ENCODE measurements at places on chromosomes 5 and 9.

DNA sequence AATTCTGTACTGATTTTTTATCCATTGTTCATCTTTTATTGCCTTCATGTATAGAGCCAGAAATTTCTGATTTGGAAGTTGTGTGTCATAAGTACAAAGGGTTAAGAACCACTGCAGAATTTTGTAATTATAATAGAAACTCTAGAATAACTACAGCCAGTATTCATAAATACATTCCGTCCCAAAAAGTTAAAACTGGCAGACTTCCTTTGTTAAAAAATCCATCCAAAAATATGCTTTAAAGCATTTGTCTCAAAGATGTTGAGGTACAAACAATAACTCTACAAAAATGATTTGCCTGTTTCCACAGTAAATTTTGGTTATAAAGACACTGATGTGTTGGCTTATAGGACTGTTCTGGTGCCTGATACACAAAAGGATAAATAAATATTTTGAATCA lies 436.6 kb downstream of the DTWD2 start:
- DNase-seq, result no peak

DNA sequence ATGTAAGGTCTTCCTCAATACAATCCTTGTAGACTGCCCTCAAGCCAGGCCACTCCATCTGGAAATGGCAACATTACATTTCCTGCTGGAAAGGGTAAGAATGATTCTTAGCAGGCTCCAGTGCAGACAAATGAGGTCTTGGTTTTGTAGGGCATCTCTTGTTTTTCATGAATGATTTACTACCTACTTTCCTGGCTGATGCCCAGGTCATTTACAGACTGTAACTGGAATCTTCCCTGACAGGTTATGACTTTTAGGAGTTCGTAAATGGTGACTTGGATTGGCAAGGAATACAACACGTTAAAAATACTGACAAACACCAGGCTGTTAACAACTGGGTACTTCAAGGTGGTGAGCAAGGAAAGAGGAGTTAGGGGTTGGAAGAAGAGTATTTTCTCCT lies 510.5 kb upstream of the TNC start:
- no peak for DNase-seq

- no peak for DNase-seq
These were observed 84.9 kb downstream of the ADAMTS12 start for GRCh38 chr5:33806738-33807442.

DNA sequence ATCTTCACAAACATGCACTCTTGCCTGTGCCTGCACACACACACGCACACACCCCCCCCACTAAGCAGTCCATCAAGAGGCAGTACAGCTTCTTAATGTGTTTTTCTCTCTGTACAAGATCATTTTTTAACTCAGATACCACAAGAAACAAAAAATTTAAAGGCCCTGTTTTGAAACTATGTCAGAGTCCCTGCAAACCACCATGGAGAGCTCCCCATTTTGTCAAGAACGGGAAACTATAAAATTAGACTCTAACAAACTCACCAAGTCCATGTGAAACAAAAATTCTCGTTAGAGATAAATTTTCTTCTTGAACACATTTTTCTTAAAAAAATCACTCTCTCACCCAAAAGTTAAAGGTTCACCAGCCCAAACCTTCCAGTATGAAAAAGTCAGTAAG lies 86.3 kb downstream of the ELAVL2 start:
- DNase-seq, result no peak

GRCh38 chr9:19643875-19644274 lies 145.0 kb downstream of the SLC24A2 start:
- DNase-seq, result no peak

DNA sequence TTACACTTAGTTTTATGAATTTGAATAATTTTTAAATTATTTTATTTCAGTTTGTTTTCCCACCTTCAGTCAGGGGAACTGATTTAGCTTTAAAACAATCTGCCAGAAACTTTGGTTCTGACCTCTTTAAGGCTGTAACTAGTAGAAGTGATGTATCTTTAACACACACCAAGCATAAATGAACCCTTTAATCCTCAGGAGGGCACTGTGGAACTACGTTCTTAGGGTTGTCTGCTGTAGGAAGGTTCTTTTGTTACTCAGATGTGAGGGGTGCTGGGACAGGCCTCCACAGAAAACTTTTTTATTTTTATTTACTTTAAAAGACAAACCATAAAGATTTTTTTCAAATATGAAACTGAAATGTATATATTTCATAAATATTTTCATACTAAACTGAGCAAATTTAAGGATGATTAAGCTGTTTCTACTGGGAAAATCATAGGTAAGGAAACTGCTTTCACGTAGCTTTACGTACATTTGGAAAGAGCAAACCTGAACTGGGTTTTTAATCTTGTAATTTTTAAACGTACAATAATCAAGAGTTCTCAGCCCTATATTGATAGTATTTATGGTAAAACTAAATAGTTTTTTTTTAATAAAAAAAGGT lies 5.3 kb downstream of the KLF4 start:
- peak; percentile 34 for DNase-seq

GRCh38 chr9:94865582-94866452 lies 139.3 kb downstream of the AOPEP start:
- DNase-seq, result no peak

- no peak for DNase-seq
These were observed 133.9 kb downstream of the MUSK start for GRCh38 chr9:110802416-110803035.

- no peak for DNase-seq
These were observed 920.4 kb upstream of the DMAC1 start for GRCh38 chr9:8719833-8720486.

- no peak for DNase-seq
These were observed 100.8 kb upstream of the TBCA start for GRCh38 chr5:77876862-77877502.

GRCh38 chr9:109574061-109574882 lies 76.2 kb upstream of the PTPN3 start:
- peak; percentile 3 for DNase-seq

DNA sequence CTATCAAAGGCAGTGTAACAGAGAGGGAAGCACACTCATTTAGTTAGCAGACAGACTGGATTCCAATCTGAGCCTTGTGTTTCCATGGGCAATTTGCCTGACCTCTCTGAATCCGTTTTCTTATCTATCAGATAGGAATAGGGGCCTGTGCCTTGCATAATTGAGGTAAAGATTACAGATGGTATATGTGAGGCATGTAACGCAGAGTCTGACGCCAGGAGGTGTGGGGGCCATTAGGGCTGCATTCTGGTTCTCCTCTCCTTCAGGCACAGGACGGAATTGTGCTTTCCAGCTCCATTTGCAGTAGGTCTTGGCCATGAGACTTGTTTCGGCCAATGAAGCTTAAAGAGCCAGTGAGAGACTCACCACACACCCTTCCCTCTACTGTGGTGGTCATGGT lies 97.6 kb downstream of the FRMD3 start:
- DNase-seq, result no peak

DNA sequence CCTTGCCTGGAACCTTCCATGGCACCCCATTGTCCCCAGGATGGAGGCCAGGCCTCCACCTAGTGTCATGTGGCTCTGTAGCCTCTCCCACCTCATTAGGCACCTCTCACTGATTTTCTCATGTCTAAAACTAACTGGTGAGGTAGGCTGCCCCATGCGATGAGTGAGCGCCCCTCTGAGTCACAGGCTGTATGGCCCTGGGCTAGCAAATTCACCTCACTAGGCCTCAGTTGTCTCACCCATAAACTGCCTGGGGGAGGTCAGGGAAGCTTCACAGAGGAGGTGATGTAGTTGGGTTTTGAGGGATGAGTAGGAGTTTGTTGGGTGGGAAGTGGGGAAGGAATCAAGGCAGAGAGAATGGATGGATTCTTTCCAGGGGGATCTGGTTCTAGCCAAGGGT lies 8.8 kb downstream of the RXRA start:
- DNase-seq, result no peak

DNA sequence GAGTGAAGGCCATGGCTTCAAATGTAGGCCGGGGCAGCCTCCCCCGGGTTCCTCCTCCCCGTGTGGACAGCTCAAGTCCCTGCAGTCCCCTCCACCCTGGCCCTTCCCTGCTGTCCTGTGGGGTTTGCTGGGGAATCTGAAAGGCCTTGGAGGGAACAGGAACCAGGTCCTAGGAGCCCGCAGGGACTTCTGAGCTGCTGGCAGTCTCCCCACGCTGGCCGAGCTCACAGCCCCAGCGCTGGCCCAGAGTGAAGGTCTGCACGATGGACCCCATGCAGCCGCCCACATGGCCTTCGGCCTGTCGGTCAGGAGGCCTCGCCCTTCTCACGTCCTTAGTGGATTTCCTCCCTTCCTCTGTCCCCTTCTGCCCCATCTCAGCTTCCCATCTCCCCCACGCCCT lies 25.7 kb upstream of the NOTCH1 start:
- DNase-seq, result no peak

- no peak for DNase-seq
These were observed 225.7 kb upstream of the DMRT1 start for GRCh38 chr9:615756-616155.

- DNase-seq, result no peak
These were observed 93.1 kb downstream of the MED27 start for GRCh38 chr9:131986576-131986975.

DNA sequence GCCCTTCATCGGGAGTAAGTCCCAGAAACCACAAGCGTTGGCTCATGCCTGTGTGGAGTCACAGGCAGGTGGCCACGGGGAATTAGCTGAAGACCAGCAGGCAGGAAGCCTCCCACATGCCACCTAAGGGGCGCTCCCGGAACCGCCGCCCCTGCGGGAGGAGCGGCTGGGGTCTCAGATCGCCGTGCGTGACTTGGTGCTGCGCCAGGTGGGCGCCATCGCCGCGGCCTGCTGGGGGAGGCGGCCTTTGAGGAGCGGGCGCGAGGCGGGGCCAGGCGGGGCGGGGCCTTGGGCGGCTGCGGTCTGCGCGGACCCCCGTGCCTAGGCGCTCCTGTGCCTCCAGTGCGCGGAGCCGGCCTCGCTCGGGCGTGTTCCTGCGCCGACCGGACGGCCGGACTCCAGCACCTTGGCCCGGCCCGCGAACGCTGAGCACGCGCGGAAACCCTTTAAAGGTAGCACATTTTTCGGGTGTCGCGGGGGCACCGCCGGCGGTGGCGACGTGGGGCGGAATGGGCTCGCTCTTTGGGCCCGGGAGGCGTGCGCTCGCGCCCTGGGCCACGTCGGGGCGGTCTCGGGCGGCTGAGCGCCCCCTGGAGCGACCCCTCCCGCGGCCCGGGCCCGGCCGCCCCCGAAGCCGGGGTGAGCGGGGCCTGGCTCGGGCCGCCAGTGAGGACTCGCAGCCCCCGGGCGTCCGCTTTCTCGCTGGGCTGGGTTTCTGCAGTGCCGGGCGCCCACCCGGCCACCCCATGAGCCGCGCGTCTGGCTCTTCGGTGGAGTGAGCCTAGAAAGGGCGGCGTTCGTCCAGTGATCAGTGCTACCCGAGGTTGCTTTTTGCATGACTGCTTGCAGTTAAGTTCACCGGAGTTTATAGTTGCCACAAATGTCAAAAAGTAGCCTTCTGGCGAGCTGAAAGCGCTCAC lies 24.5 kb downstream of the LECT2 start:
- DNase-seq, result no peak

DNA sequence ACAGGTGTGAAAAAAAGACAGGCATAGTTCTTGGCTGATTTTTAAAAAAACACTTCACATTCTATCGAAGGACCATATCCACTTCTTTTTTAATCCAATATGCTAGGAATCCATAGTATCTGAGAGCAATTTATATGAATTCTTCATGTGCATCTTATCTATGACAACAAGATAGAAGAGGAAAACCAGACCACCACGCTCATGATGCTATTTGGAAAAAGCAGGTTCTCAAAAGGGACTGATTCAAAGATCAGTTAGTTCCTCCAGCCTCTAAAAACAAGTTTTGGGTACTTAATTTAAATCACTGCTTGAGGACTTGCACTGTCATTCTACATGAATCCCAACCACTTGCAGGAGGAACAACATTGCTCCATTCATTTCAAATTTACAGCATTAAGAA lies 6.3 kb downstream of the MEF2C start:
- DNase-seq, result no peak

DNA sequence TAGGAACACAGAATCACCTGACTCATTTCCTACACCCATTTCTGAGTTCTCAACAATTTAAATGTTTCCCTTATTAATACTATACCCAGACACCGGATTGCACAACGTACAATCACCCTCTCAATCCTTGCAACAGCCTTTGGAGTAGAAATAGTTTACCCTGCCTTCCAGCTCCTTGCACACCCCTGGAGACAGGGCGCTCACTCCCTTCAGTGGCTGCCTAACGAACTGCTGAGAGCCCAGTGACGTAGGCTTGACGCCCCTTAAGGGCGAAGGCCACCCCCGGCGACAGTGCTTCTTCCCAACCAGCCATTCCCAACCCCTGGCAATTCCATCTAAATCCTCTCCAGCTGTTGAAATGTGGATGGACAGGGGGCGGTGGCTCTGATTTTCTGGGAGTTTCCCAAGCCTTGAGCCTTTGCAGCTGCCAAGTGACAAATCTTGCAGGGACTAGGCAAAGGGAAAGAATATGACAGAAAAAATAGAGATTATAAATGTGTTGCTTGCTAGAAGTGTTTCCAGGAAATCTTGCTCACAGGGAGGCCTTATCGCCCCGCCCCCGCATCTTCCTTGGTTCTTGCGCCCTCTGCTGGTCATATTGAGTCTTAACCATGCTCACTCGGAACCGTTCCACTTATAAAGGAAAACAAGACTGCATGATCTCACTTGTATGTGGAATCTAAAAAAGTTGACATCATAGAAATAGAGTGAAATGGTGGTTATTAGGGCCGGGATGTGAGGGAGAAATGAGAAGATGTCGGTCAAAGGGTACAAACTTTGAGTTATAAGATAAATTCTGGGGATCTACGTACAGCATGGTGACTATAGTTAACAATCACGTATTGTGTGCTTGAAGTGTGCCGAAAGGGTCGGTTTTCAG lies 7.6 kb upstream of the BARX1 start:
- peak; percentile 26 for DNase-seq

DNA sequence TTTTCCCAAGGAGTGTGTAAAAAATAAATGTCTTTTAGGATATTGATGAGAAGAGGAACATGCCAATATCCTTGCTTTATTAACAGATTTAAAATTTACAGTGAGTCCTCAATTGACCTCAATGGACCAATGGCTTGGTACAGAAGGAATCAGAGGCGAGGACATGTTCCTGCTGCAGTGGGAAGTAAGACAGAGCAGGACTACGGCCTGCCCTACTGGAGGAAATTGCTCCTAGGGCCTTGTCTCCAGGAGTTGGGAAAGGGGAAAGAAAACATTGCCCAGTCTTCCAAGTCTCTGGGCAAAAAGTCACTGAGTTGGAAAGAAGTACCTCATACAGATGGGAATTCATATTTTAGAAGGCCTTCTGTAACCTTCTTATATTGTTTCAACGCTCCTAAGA lies 33.1 kb upstream of the UGT3A2 start:
- no peak for DNase-seq

DNA sequence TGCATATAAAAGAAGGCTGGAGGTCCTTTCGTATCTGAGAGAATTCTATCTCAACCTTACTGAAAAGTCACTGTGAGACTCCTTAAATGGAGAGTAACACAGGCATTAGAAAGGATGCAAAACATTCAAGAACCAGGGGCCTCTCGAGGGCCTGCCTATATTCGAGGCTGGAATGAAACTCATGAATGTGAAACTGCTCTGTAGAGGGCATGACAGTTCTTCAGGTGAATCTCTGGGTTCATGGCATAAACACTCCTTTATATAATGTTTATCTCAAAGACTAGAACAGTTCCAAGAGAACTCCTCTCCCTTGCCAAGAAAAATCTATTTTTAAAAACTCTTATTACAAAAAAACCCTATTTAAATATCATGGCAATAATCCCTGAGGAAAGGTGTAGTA lies 113.9 kb downstream of the SEC61B start:
- no peak for DNase-seq

Measured in AG04449 (cell line).